ENCODE measurements at places on chromosomes 1 and 21. TPM values are rescaled to one million over a fixed set of nuclear protein-coding genes. Genes with fewer than 3 reads are reported as not detected.

GBP4 gene
- total RNA-seq, result 60.6 TPM

VHLL gene
- total RNA-seq, result 0.91 TPM

LRRC8D gene
- 44.8 TPM for total RNA-seq

DNA sequence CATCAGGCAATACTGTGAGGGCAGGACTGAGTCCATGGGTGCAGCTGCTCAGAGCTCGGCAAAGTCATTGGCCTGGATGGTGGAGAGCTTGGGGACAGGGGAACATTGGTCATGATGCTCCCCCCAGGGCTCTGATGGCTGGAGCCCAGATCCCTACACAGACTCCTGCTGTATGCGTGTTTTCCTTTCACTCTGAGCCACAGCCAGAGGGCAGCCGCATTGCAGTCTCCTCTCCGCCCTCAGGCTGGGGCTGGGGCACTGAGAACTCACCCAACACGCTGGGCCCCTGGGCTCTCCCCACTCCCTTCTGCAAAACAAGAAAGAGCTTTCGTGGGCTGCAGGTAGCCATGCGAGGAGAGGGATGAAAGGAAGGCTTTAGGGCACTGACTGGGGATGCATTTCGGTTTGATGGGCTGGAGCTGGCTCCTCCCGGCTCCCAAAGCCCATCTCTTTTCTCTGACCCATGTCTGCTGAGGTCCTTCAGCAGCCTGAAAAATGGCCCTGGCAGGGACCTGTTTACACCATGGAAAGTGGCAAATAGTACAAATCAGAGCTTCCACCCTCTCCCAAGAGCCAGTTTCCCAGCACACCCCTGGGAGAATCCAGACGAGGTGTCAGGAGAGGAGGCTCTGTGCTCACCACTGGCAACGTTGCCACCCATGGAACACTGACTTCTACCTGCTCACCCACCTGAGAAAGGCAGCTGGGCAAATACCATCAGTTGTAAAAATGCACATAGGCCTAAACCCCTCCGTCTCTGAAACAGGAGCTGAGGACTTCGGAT lies 43.8 kb downstream of the CAPN2 start:
- no peak for DNase-seq

- peak; percentile 44 for DNase-seq
These were observed 490.3 kb downstream of the TTLL7 start for GRCh38 chr1:83508485-83509151.

DNA sequence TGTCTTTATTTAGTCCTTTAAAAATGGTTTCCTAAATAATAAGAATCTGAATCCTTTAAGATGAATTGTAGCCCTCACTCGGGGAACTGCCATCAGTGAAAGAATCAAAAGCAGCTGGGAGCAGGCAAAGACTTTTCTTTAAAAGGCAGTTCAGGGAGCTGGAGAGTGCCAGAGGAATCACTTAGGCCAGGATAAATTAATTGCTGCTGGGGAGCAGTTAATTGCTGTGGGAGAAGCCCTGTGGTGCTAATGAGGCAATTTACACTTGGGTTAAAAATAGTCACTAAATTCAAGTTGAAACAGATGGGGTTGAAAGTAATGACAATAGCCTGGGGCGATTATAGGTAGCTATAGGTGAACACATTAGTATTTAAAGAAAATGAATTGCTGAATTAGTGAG lies 38.7 kb upstream of the COL24A1 start:
- no peak for DNase-seq

DNA sequence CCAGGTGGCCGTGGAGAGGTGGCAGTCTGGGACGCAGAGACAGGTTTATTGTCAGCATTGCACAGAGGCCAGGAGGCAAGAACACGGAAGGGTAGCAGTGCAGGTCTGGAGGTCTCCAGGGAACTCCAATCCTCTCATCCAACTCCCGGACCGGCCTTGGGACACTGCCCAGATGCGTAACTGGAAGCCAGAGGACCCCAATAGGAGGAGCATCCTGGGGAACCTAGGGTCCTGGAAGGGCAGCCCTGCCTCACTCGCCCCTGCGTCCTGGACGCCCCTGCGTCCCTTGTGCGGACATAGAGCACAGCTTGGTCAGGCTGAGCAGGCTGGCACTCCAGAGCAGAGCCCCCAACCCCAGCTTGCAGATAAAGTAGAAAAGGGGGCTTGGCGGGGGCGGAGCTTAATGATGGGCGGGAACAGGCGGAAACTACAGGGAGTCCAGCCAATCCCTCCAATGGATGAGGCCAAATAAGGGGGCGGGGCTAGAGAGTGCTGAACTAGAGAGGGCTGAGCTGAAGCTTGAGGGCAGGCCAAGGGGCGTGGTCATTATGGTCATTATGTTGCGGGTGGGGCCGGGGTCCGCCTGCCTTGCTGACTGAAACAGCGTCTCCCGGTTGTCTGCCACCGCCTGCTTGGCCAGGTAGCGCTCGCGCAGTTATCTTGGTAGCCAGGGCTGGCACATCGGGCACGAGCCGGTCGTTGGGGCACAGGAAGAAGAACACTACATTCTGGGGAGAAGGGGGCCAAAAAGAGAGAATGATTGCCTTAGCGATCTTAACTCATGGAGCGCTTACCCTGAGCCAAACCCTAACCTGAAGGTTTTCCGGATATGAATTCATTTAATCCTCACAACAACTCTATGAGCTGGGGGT lies 3.7 kb upstream of the ARHGEF19 start:
- peak; percentile 87 for DNase-seq

- no peak for DNase-seq
These were observed 91.2 kb downstream of the KCNK1 start for GRCh38 chr1:233704898-233705723.

- DNase-seq, result no peak
These were observed 86.4 kb downstream of the PAX7 start for GRCh38 chr1:18716785-18717678.

DNA sequence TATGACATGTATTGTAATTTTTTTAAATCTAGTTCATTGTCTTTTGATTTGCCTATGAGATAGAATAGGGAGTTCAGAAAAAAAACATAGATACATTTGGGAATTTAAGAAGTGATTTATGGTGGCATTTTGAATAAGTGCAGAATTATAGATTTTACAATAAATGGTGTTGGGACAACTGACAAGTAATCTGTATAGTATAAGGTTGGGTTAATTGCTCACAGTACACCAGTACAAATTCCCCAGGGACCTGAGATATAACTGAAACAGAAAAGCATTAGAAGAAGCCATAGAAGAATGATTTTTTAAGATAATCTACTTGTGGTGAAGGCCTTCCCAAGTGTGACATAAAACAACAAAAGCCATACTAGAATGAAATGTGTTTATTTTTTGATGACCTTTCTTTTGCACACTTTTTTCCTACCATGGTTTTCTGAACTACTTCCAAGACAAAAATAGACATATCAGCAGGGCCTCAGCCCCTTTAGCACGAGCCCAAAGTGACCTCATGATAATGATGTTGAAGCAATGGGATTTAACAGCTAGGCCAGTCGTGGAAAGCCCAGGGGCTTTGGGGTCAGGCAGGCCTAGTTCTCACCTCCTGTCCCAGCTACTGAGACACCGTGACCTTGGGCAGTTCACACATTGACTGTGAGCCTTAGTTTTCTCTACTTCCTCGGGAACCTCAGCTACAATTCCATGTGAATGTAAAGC lies 87.4 kb downstream of the GREM2 start:
- no peak for DNase-seq

Data from activated T-cell treated with anti-CD3 and anti-CD28 coated beads, Interleukin-2, amount 50 U/mL, for 72 hours (primary cell).